SK-N-SH (cell line): ENCODE measurements at places on chromosomes 3 and 15. TPM values are rescaled to one million over a fixed set of nuclear protein-coding genes. Genes with fewer than 3 reads are reported as not detected.

GRCh38 chr15:25236861-25237155, 202.0 kb downstream of the UBE3A start:
- DNase-seq: no peak

DNA sequence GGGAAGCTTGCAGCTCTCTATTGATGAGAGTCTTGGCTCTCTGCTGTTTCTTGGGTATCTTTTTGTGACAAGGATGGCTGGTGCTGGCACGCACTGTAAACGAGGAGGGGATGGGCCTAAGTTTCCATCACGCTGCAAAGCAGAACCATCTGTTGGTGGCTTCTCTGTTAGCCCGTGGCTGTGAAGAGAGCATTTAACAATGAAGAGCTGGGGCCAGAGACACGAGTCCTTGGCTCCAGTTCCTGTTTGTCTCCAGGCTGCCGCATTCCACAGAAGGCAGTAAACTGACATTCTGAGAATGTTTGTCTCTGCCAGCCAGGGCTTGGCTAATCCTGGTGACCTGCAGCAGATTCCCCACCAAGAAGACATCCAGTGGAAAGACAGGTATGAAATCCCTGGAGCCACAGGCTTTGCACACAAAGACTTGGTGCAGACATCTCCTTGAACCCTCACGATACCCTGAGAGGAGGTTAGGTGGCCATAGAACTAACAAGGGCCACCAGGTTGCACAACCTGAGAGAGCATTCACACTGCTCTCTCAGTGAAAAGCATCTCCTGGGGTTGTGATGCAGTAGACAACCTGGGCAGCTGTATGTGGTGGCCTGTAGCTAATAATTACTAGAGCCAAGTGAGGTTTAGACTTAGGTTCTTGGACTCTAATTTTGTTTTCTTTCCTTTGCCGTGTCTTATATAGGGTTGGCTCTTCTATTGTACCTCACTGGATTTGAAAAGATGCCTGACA, 130.9 kb downstream of the ASB7 start:
- peak; percentile 3 for DNase-seq

Gene MST1R
- 0.23 and 0.36 TPM in 2 replicates for polyA plus RNA-seq

GRCh38 chr3:100033184-100033583, 81.1 kb downstream of the FILIP1L start:
- DNase-seq: no peak

- no peak for DNase-seq
Measured at GRCh38 chr15:99409560-99409959, 156.2 kb upstream of the MEF2A start.
